ENCODE measurements at places on chromosomes 2 and 18.

DNA sequence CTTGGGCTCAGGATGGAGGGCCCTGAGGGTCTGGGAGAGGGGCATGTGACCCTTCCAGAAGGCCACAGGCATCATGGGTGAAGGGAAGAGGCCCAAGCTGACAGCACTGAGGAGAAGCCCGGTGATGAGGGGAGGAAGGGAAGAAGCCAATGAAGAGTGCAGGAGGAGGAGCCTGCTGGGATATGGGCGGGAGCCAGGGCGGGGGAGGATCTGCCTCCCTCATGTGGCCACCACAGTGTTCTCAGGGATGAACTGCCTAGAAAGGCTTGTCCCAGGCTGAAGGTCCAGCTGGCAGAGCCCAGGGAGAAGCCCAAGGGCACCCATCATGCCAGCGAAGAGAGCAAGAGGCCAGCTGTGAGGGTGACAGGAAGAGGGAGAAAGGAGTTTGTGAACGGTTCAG is 24.6 kb upstream of the PLB1 start:
- no peak for DNase-seq

- DNase-seq, result no peak
Observed at GRCh38 chr2:218273908-218274249, 3.6 kb downstream of the PNKD start.

DNA sequence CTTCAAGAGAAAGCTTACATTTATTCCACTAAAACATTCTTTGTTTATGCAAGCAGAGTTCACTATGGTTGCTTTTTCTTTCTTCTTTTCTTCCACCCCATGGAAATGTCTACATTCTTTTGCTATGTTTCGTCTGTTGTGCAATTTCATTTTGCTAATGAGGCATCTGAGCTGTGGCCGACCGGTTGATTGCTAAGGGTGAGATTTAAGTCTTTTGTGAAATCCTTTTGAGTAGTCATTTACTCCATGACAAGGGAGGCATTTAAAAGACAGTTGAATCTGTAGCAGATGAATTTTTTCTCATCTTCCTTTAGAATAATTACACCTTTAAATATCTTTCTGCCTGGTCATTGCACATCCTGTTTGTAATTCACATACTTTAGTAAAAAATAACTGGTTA is 324.1 kb upstream of the THUMPD2 start:
- DNase-seq, result no peak

DNA sequence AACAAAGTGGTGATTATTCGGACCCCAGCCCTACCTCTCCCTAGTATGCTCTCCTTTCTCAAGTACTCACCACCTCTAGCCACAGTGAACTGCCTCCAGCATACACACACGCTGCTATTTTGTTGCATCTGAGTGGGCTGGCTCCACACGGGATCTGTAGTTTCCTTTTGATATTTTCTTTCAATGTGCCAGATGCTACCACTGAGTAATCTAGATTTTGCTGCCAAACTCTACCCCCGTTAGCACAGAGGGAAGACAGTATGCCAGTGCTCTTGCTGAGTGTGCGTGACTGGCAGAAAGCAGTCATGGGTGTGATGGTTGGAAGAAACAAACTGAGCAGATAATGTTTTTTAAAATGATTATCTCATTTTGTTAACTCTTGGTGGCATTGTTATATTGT is 11.6 kb downstream of the CFLAR start:
- DNase-seq, result no peak

DNA sequence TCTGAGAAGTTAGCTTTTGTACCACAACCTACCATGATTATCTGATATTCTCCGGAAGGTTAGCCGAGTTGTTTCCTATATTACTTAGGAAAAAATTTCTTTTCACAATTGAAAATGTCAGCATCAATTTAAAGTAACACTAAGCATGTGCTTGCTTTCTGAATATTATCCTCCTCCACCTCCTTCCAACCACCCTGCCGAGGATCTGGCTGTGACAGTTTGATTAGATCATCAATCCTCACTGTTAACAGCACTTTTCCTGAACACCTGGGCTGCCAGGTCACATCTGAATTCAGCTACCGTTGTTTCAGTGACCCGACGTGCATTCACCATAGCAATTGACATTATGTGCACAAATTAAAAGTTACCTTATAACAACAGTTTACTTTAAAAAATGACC is 207.0 kb downstream of the ZNF407 start:
- DNase-seq, result no peak

DNA sequence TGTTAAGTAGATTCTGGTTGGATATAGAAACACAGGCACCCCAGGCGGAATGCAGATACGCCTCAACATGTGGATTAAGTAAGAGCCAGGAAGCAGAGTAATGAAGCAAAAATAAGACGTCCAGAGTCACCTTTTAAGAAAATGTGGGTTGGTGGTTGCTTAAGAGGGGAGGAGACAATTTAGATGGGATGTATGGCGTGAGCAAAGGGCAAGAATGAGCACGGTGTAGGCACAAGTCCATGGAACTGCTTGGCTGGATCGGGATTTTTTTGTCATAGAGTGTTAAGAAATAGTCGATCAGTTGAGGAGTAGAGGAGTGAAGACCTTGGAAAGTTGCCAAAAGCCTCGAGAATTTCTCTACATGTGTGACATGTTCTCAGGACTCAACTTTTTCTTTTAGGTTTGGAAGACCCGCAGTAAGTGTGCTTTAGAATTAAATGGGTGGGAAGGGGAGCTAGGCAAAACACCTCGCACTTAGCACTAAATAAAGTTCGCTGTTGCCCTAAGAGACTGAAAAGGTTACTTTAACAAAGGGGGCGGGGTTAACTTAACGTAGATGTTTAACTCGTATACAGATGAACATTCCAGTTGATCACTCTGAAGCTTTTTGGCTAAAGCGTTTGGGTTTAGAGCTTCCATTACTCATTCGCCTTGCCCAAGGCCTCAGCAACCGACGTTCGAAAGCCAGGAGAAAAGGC is 716 bp upstream of the SLC39A10 start:
- DNase-seq, result no peak

DNA sequence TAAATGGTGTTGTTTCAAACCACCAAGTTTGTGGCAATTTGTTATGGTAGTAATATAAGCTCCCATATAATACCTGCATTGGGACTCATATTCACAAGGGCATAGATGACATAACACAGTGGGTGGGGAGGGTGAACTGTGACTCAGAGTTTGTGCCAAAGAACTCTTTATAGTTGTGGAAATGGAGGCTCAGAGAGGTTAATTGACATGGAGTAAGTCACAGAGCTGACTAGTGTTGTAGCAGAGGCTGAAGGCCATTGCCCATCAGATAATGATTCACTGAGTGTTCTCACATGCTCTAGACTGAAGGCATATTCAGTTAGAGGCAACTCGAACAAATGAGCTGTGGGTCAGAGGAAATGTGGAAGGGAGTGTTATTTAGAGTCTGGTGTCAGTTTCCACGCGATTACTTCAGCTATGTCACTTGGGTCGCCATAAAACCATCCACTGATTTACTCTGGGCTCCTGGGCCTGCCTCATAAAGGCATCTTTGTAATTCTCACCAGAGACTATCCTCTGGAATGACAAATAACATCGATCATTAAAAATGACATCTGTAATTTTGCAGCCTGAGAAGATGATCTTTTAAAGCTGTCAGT is 264.7 kb downstream of the CCDC85A start:
- DNase-seq, result no peak

GRCh38 chr2:66649006-66649405 is 214.1 kb downstream of the MEIS1 start:
- no peak for DNase-seq
